Thyroid gland (tissue), 4 donors: ENCODE measurements at places on chromosomes 7 and 10. TPM values are rescaled to one million over a fixed set of nuclear protein-coding genes. Genes with fewer than 3 reads are reported as not detected.
A peak's percentile ranks its signal among the peaks of the same experiment; 100 is the strongest.

YKT6 gene
- total RNA-seq: 64.1 TPM

PIK3AP1 gene
- 8.6 TPM for total RNA-seq

DNA sequence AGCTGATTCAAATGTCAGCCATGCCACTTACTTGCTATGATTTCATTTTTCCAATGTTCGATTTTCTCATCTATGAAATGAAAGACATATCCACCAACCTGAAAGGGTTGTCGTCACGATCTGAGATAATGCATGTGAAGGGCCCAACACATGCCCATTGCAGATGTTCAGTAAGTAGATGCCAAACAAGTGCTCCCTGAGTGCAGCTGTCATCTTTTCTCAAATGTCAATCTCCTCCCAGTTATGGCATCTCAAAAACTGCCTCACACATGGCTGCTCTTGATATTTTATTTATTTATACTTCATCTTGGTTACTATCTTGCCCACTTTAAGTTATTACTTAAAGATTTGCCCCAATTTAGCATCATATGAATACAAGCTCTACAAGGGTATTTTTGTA is 16.8 kb downstream of the CPEB3 start:
- no peak overlapping the region for H3K27ac ChIP-seq
- H3K36me3 ChIP-seq: no peaks in the 10 kb centered on the region
- H3K4me3 ChIP-seq: no peak overlapping the region

- no peak overlapping the region for H3K4me3 ChIP-seq
- no peak for DNase-seq
- no peaks in the 10 kb centered on the region for H3K4me1 ChIP-seq
- H3K36me3 ChIP-seq: no peaks in the 10 kb centered on the region
- no peaks in the 10 kb centered on the region for H3K27me3 ChIP-seq
These were observed 366.4 kb upstream of the POM121L12 start for GRCh38 chr7:52669031-52669430.

- no peak overlapping the region for H3K4me3 ChIP-seq
- no peak overlapping the region for H3K27ac ChIP-seq
- H3K4me1 ChIP-seq: no peaks in the 10 kb centered on the region
- no peaks in the 10 kb centered on the region for H3K27me3 ChIP-seq
- no peak for DNase-seq
- H3K36me3 ChIP-seq: no peaks in the 10 kb centered on the region
These were observed 606.6 kb upstream of the SORCS1 start for GRCh38 chr10:107771066-107771465.

DNA sequence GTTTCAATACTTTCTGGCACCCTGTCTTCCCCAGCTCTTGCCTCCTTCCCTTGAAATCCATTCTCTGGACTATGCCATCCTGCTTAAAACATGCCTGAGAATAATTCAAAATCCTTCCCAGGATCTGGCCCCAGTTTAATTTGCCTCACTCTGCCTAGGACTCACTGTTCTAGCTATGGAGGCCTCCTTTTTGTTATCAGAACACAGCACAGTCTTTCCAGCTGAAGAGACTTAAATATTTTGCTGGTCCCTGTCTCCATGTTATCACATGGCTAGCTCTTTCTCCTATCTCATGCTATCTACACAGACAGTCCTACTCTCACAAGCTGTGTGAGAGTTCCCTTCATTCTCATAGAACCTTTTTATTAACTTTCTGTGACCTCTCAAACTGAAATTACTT is 194.8 kb downstream of the RNLS start:
- H3K4me1 ChIP-seq: peaks cover 18% of the 10 kb centered on the region
- H3K27ac ChIP-seq: peak overlapping the region; percentile 2
- no peak for DNase-seq
- H3K4me3 ChIP-seq: no peak overlapping the region
- H3K36me3 ChIP-seq: no peaks in the 10 kb centered on the region

DNA sequence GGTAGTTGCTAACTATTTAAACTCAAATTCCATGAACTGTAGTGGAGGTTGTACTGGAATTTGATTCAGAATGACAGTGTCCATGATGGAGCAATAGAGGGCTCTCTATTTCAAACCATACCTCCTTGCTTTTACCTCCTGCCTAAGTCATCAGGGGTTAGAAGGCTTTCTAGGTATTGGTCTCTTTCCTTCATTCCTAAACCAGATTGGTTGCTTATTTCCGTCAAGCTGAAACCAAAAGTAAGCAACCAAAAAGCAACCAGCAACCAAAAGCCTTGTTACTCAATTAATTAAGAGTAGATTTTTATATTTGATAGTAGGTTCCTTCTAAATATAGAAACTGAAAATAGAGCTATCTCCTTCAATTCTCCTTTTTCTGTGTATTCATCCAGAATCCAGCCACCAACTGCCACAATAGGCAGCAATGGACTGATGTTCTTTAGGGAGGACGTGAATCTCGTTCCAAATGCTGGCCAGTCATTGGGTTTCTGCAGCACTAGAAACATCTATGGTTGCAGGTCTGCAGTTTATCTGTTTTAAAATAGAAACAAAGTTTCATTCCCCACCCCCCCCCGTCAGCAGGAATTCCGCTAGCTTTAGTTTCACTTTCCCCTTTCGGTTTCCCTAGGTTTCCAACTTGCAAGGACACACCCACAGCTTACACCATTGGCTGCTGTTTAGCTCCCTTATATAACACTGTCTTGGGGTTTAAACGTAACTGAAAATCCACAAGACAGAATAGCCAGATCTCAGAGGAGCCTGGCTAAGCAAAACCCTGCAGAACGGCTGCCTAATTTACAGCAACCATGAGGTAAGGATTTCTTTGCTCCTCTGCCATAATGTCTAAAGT is at the start of gene IFIT1:
TSS of gene IFIT1 (plus strand) at position 717 of the 850 bp plus-strand sequence. CDS start at position 807, 90 bp downstream.
- H3K36me3 ChIP-seq: no peaks in the 10 kb centered on the region
- H3K27me3 ChIP-seq: no peaks in the 10 kb centered on the region
- DNase-seq: peak; percentile 58
- H3K27ac ChIP-seq: peak within 1 kb of the TSS; percentile 86
